Activated CD4-positive, alpha-beta T cell treated with anti-CD3 and anti-CD28 coated beads for 4 hours (primary cell): ENCODE measurements at places on chromosomes 1 and 21.
A peak's percentile ranks its signal among the peaks of the same experiment; 100 is the strongest.

DNA sequence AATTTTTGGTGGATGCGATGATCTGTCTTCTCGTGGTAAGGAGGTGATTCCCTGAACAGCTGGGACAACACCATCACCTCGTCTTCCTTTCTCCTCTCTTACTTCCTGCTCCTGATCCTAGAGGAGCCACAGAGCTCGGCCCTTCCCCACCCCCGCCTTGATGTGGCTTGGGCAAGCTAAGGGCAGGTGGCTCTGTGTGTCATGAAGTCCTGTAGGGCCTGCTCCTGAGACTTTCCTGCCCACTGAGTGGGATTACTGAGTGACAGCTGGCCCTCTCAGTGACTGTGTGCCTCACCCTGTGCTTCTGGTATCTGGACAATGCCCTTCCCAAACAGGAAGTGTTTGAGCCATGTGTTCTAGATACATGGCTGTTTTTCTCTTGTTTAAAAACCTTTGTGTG is 153.0 kb downstream of the KCNJ6 start:
- DNase-seq, result no peak

- no peak for DNase-seq
These were observed 41.0 kb downstream of the NEK2 start for GRCh38 chr1:211634461-211634860.

GRCh38 chr1:201999625-202000238 is 10.7 kb upstream of the ELF3 start:
- no peak for DNase-seq

DNA sequence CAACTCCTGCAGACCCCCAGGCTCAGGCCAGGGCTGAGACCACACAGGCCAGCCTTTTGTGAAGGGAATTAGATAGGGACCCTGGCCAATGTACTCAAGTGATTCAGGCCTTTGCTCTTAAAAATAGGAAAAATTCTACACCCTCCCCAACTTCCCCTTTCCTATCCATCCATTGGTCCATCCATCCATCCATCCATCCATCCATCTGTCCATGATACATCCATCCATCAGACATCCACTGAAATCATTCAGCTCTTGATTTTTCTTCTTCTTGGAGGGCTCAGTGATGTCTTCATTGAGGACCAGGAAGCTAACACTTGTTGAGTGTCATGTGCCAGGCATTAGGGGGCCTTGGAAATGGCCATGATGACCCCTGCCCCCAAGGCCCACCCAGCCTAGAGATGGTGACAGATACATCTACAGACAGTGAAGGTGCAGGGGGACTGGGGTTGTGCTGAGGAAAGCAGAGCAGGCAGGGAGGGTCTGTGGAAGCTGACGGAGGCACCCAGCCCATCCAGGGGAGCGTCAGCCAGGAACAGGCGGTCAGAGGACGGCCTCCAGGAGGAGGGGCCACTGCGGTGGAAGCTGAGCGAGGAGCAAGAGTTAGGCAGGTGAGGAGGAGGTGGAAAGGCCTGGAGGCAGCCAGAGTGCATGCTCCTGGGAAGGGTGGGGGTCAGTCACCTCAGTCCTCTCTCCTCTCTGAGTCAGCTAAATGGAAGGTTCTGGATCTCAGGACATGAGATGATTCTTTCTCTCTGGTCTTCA is 81.9 kb downstream of the EPHB2 start:
- no peak for DNase-seq

GRCh38 chr1:85661767-85662166 is 46.5 kb downstream of the ZNHIT6 start:
- DNase-seq, result no peak

DNA sequence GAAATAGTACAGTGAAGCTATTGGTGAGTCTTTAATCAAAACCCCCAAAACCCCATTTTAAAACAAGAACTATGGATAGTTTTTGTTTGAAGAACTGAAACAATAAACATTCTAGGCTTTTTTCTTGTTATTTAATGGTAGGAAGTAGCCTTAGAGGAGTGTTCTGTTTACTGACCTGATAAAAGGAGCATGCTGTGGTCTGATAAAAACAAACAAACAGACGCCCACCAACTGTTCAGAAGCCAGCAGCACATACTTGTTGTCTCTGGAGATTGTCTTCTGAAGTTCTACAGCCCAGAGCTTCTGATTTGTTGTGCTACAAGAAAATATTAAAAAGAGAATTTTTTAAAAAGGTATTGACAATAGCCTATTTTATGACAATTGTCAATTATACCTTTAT is 54.1 kb upstream of the CFAP298 start:
- DNase-seq, result no peak

DNA sequence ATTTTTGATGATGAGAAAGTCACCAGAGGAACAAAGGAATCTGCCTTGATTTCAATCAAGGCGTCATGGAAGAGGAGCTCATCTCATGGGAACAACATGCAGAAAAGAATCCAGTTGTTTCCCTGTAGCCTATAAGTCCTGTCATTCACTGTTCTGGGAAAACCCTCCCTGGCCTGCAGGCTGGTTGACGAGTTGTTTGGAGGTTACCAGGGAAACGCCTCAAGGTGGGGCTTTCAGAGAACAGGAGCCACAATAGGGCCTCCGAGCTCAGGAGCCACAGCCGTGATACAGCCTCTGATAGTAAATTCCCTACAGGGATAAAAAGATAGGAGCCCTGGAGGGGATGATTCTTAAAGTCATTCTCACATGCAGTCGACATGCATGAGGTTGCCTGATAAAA is 135.2 kb downstream of the PSMG1 start:
- DNase-seq, result no peak

DNA sequence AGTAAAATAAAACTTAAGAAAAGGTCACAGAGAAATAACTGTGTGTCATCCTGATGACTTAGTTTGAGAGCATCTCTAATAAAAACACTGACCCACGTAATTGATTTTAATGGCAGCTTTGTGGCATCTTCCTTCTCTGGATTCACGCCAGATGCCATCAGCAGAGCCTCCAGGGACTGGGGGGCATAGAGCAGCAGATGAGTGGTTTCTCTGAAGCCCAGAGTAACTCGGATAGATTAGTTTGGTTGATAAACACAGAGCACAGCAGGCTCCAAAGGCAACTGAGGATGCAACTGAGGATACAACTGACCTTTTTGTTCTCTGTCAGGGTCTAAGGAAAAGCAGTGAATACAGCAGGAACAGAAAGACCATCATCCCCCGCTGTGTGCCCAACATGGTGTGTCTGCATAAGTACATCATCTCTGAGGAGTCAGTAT is 180.8 kb downstream of the RPS6KC1 start:
- no peak for DNase-seq

GRCh38 chr1:174160109-174160473 is 771 bp downstream of the RABGAP1L start:
- peak; percentile 9 for DNase-seq

DNA sequence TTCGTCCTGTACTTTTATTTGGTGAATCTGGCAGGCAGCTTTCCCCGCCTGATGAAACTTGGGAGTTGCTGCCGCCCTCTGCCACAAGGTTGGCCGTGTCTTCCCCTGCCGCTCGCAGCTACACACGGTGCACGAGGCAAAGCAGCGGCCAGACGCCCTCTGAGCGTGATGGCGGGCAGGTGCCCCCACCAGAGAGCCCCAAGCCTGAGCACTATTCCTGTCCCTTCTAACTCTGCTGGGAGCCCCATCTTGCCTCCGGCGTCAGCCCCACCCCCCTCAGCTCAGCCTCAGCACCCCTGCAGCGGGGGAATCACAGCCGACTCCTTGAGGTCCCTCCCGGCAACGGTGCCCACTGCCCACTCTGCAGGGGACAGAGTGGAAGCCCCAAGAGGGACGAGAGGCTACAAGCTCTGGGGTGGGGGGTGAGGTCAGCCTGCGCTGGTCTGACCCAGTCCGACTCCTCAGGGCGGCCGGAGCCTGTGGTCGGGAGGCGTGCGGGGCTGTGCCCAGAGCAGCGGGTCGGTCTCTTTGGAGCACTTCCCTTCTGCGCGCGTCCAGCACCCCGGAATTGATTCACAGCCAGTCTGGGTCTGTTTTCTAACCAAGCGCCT is 41.3 kb downstream of the RIPK4 start:
- no peak for DNase-seq

GRCh38 chr1:11059155-11059967 is 457 bp downstream of the SRM start:
- no peak for DNase-seq

DNA sequence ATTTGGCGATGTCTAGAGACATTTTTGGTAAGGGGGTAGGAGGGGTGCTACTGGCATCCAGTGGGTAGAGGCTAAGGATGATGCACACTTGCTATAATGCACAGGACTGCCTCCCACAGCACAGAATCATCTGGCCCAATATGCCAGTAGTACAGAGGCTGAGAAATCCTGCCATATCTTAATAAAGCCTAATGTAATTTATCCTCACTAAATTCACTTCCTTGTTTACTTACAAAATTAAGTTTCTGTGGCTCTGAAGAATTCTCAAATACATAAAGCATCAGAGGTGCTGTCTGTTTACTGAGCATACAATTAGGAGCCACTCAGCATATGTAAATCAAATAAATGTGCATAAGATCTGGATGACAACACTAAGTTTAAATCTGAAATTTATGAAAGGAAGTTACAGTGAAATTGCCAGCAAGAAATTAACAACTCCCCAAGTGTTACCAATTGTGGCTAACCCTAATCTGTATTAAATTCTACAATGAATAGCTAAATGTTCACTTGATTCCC is 26.5 kb downstream of the NGF start:
- no peak for DNase-seq

- peak; percentile 33 for DNase-seq
These were observed 532 bp downstream of the CSF1 start for GRCh38 chr1:109910963-109911798.
